ENCODE measurements at places on chromosomes 1 and 21. TPM values are rescaled to one million over a fixed set of nuclear protein-coding genes. Genes with fewer than 3 reads are reported as not detected.

The MACO1 gene
- 9.4 TPM for total RNA-seq

The TNFRSF18 gene
- total RNA-seq: not detected

The TFF2 gene
- not detected for total RNA-seq

GRCh38 chr21:42171091-42172053, 47.6 kb upstream of the ABCG1 start:
- peak; percentile 47 for DNase-seq

DNA sequence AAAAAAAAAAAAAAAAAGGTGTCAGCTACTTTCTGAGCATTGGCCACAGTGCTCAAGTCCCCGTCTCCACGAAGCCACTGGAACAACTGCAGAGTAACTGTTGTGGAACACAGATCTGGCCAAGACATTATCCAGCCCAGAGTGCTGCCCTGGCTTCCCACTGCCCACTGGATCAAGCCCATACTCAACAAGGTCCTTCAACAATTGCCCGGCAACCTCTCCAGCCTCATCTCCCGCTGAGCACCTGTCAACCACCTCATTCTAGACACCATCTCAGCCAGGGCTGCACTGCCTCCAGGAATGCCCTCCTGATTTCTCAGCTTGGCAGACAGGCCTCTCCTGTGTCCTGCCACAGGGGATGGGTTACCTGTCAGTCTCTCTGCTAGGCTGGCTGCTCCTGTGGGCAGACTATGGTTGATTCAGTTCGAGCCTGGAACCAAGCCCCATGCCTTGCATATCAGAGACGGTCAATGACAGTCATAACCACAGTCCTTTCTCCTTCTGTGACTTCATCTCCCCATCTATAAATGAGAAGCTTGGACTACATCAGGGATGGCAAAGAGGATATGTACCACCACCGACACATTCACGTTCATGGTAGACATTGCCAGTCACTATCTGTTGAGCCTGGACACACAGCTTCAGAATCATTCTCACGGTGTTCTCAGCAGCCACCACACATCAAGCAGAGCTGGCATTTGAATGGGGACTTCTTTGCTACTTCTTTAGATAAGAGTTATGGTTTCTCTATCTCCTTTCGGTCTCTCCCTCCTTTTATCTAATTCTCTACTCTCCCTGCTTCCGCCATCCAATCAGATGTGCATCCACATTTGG, 76.9 kb downstream of the MRPL37 start:
- DNase-seq: no peak

- DNase-seq: no peak
Measured at GRCh38 chr1:210299501-210299900, 29.2 kb upstream of the HHAT start.

DNA sequence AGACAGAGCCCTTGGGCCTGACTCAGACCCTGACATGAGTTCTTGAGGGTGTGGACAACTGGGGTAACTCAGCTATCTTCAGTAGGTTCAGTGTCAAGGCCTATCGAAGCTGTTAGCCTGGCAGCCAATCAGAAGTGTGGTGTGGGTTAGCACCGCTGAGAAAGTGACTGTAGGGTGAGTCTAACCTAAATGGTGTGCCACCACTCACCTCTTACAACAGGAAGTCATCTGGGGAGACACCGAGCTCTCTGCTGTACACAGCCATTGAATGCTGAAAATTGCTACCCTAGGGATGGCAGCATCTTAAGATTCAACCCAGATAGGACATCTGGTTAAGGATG, 44.6 kb downstream of the RASSF5 start:
- no peak for DNase-seq

- no peak for DNase-seq
Measured at GRCh38 chr1:211783897-211784296, 46.7 kb downstream of the LPGAT1 start.

DNA sequence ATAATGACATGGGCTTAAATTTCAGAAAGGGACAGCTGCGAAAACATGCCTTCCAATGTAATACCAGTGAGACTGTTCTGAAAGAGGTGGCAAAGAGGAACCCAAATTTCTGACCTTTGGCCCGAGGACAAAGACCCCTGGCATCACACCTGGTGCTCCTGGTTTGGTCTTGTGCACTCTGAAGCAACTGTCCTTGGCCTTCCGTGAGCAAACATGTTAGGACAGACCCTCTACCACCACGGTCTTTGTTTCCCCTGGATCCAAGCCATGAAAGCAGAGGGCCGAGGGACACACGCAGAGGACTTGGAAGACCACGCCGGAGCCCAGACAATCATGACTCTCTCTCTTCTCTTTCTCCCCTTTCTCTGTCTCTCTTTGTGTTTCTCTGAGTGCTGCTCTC, 6.0 kb downstream of the REG4 start:
- no peak for DNase-seq

Measured in heart right ventricle (tissue), 16 donors.